Stimulated activated CD8-positive, alpha-beta memory T cell treated with anti-CD3 and anti-CD28 coated beads, Interleukin-15, amount 100 ng/mL, for 24 hours (primary cell): ENCODE measurements at places on chromosomes 5 and 9.

- DNase-seq = no peak
Observed at GRCh38 chr5:14424011-14424685, 157.4 kb upstream of the OTULINL start.

GRCh38 chr9:30504502-30504905 is 1879.9 kb upstream of the ACO1 start:
- no peak for DNase-seq

- DNase-seq = no peak
Observed at GRCh38 chr5:68116408-68116807, 99.1 kb upstream of the PIK3R1 start.

DNA sequence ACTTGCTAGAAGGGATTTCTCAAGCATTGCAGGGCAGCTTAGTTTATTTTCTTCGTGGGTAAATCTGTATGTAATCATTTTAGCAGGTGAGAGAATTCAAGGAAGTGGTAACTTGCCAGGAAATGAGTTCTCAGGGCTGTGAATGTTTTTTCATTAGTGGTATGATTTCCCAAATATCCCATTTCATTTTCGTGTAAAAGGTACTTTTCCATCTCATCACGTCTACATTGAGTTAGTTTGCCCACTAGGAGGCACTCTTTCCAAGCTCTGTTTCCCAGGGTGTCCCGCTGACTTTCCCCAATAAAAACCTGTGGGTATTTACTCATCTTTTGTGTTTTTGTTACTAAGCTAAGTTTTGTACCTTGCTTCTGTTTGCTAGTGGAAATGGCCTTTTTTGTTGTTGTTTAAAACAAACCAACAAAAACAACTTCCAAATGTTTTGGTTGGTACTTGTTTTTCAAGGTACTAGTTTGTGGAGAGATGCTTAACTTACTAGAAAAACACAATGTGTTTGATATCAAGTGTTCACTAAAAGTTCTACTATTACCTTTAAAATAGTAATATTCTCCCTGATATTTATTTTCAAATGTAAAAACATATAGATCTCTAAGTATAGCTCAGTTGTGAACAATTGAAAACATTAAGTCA is 373.6 kb downstream of the ADGRV1 start:
- DNase-seq = no peak

- DNase-seq = no peak
Observed at GRCh38 chr5:132392978-132393825, 23.7 kb downstream of the SLC22A5 start.

DNA sequence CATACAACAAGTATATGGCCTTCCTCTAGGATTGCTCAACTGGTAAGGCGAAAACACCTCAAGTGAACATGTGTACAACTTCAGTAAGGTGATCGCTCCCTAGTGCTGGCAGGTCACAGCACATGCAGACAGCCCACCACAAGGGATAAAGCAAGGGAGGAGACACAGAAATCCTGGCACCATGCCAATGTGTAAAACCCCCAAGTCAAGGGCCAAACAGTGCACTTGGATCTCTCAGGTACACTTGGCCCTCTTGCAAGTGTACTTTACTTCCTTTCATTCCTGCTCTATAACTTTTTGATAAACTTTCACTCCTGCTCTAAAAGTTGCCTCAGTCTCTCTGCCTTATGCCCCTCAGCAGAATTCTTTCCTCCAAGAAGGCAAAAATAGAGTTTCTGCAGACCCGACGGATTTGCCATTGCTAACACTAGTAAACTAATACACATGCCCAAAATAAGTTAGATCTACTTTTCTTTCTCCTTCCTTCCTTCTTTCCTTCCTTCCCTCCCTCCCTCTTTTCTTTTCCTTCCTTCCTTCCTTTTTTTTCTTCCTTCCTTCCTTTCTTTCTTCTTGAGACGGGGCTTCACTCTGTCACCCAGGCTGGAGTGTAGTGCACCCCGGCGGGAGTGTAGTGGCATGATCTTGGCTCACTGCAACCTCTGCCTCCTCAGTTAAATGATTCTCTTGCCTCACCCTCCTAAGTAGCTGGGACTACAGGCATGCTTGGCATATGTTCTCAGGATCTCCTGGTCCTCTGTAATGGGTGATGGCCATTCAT is 6.8 kb upstream of the LNPEP start:
- DNase-seq = no peak

- no peak for DNase-seq
Observed at GRCh38 chr5:83370957-83371356, 100.6 kb upstream of the VCAN start.

DNA sequence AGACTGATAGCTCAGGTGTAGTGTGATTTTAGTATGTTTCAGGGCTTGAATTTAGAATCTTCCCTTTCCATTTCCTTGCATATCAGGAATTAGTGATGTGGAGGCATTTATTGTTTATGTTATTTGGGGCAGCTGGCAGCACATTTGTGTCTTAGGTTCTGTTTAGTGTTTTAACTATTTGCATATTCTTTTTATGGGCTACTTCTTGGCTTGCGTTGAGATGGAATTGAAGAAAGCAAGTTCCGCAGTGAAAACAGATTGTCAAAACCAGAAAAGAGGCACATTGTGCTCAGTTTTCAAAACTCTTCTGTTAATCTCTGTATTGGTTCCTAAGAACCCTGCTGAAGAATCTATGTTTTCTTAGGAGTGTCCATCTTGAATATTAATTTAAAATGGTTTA is 80.3 kb downstream of the ZSWIM6 start:
- DNase-seq = no peak

- DNase-seq = no peak
Observed at GRCh38 chr5:149572170-149572569, 9.1 kb upstream of the ARHGEF37 start.

DNA sequence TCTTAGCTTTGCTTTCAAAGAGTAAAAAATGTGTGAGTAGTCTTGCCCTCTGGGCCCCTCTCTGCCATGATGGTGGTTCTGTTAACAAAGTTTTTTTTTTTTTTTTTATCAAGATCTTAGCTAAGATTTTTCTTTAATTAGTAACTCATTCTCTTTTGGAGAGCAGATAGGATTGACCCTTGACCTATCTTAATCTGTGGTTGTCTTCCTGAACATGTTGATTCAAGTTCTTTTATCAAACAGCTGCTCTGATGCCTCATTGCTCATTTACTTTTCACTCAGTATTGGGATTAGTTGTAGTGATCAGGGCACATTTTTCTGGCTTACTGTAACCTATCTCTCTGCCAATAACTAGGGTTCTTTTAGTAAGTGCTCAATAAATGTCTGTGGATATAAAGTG is 106.3 kb downstream of the PCSK5 start:
- DNase-seq = no peak

DNA sequence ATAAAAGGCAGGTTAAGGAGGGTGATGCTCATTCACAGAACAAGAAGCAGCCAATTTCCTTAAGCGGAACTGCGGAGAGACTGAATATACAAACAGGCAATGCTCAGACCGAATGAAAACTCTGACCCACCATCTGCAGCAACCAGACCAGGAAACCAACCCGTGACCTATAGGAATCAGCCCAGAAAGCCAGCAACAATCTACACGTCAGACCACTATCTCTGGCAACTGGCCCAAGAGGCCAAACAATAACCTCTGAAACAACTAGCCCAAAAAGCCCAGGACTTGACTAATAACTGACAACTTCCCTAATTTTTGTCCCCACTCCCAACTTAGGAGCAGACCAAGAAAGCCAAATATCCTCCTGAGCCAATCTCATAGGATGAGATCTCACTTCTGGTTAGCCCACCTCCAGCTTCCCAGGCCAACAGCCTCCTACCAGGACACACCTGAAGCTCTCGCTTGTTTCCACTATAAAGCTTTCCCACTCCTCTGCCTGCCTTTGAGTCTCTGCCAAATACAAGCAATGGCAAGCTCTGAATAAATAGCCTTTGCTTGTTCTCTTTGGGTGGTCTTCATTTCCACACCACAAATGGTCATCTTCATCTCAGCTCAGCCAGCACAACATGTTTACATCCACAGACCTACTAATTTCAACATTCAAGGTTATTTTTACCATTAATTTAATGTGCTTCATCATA is 168.5 kb downstream of the HSD17B3 start:
- no peak for DNase-seq

DNA sequence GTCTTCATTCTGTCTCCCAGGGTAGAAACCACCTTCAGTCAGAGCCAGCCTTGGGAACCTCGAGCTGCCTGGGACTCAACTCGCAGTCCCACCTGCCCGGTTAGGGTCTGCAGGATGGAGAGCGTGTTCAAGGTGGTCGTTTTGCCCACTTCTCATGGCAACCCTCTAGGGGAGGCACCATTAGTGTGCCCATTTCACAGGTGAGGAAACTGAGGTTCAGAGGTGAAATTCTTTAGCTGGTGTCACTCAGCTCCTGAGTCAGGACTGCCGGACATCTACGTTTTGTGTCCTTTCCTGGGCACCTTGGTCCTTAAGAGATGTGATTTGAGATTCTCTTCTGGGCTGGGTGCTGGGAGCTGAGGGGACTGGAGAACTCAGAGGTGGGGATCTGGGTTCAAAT is 30.0 kb downstream of the DAB2IP start:
- no peak for DNase-seq

DNA sequence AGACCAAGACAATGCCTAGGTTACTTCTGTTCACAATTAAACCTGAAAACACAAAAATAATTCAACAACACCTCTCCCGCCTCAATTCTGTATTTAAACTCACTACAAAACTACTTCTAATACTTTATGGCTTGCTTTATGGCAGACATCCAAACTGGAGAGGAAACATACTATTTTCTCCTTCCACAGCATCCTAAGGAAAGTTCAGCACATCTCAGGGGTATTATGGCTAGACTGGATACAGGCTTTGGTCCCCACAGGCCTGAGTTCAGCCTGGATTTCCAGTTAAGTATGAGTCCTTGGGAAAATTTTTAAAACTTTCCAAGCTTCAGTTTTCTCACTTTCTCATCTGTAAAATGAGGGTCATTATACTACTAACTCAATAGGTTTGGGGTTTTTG is 480.2 kb downstream of the CAAP1 start:
- no peak for DNase-seq

GRCh38 chr5:154686490-154686889 is 68.7 kb upstream of the LARP1 start:
- DNase-seq = no peak

GRCh38 chr5:62575489-62575888 is 3.1 kb upstream of the LRRC70 start:
- no peak for DNase-seq

GRCh38 chr5:145811834-145812625 is 23.1 kb downstream of the PRELID2 start:
- no peak for DNase-seq

GRCh38 chr9:27505744-27506161 is 18.3 kb upstream of the IFNK start:
- DNase-seq = no peak

- DNase-seq = peak; percentile 63
Observed at GRCh38 chr5:150217873-150218692, 28.2 kb downstream of the SLC6A7 start.

GRCh38 chr9:131125038-131125287 is 423 bp upstream of the NUP214 start:
- no peak for DNase-seq

GRCh38 chr5:7391814-7392692 is 3.9 kb upstream of the ADCY2 start:
- no peak for DNase-seq

DNA sequence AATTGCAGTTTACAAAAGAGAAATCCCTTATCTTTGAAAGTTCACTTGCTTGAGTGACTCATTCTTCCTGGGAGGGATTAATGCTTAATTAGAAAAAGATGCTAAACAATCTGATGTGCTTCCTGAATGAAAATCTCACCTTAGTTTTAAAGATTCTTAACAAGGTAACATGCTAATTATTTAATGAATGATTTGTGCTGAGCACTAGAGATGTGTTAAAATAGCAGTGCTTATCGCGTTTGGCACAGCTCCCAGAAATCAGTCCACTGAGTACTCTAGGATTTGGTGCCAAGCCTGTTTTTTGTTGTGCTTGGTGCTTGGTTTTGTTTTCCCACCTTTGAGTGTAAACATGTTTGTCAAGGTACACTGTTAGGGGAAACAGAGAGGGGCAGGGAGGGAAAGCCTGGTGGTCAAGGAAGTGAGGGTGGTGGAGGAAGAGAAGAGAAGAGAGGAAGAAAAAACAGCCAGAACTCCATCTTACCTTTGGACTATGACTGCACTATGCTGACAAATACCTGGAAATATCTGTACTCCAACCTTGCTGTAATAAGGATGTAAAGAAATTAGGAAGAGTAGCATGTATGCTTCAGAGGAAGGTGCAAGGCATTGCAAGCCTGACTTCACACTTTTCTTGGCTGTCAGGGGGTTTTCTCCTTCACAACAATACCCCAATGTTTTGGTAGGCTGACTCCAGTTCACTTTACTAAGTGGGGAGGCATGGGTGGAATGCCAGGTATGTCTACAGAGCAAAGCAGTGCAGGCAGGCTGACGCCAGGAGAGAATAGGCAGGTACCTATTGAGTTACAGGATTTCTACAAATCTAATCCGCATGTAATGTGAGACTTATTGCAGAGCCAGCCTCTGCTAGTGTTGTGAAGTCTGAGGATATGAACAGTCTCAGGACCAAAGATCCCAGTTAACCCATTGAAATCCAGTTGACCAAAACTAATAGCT is 157.2 kb upstream of the ISL1 start:
- DNase-seq = no peak
